ENCODE measurements at places on chromosomes 7 and 10.

DNA sequence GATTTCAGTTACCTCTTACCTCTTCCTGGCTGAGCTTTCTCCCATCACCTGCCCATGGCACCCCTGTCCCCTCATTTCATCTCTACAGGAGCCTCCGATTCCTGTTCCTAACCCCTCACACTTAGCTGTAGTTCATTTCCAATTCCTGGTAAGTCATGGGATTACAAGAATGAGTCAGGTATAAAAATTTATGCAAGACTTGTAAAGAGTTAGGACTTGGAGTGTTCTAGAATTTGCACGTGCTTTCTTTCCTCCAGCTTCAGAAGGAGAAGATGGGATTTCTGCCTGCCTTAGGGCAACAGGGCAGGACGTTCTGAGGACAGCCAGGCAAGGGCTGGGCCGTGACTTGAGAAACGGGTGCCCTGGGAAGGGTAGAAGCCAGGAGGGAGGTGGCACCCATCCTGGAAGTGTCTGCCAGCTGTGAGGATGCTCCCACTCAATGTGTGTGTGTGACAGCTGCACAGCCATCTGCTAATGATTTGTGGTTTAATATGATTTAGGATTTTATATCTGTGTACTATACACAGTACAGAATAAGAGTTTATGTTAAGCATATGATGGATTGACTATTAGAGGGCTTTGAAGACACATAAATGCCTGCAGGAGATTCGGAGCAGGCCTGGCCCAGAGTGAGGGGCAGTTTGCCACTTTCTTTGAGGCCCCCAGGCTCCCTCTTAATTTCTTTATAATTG, 81.5 kb upstream of the VIPR2 start:
- DNase-seq, result no peak

GRCh38 chr10:48996-49395, at the start of gene TUBB8:
TSS of gene TUBB8 (minus strand) at chr10:49296. CDS start at chr10:49238, 58 bp downstream.
- no peak for DNase-seq

DNA sequence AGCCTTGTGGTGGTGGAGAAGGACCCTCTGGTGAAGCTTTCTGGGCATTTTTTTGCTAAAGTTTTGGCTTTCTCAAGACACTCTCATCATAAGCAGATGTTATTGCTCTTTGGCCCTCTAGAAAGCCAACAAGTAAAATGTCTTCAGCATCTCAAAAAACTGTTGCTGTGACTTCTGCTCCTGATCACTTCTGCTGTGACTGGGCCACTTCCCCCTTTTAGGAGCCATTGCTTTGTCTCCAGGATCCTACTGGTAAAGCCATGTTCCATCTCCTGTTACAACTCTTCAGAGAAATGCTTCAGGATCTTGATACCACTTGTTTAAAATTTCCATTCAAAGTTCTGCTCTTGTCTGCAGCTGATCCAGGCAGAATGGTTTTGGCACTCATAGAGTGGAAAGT, 10.9 kb downstream of the PARP12 start:
- DNase-seq, result no peak

DNA sequence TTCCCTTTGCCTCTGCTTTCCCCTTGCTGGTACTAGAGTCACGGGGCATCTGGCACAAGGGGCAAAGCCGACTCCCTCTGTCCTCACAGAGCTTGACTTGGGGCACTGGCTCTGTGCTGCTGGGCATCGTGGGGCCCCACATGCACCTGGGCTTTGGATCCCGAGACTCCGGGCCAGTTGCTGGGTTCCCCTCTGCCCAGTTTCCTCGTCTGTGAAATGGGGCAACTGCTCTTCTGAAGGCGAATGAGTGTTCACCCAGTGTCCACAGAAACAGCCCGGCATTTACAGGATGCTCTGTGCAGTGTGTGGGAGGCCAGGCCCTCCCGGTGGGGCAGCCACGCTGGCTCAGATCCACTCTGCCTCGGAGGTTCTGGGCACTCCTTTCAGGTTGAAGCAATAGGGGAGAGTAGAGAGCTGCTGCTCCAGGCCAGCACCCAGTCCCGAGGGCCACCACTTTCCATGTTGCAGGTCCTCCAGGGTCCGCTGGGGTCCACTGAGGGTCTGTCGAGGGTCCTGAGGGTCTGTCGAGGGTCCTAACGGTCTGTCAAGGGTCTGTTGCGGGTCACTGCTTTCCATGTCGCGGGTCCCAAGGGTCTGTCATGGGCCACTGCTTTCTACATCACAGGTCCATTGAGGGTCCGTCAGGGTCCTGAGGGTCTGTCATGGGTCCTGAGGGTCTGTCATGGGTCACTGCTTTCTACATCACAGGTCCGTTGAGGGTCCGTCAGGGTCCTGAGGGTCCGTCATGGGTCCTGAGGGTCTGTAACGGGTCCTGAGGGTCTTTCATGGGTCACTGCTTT, 103.6 kb downstream of the VIPR2 start:
- no peak for DNase-seq

DNA sequence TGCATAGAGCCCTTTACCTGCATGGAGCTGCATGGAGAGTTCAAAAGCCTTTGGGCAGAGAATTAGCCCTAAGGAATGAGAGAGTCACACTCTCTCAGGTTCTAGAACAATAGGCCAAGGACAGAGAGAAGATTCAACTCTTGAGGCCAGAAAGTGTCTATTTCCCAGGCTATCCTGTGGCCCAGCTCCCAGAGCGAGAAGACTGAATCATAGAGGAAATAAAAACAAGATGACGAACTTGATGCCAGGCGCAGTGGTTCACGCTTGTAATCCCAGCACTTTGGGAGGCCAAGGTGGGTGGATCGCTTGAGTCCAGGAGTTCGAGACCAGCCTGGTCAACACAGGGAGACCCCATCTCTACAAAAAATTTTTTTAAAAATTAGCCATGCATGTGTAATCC, 18.3 kb upstream of the PODXL start:
- DNase-seq, result no peak

- no peak for DNase-seq
These were observed 18.1 kb downstream of the ADRB1 start for GRCh38 chr10:114061789-114062188.

DNA sequence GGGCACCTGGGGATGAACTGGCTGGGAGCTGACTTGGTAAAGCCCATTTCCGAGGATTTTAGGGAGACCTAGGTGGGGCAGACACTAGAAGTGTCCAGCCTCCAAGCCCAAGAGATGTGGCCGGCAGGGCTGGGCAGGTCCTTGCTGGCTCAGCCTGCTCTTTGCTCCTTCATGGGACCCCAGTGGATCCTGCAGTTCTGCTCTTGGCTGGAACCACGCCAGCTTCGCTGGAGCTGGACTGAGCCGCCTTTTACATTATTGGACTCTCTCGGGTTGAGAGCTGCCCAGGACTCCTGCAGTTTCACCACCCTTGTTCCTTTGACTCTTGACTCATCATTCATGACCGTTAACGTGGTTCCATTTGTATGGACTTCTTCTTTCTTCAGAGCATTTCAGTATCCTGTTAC, 5.7 kb downstream of the PPIF start:
- DNase-seq, result no peak

- no peak for DNase-seq
These were observed 48.6 kb downstream of the CAMK1D start for GRCh38 chr10:12397941-12398340.

GRCh38 chr10:131830446-131831130, 70.2 kb upstream of the PPP2R2D start:
- no peak for DNase-seq

DNA sequence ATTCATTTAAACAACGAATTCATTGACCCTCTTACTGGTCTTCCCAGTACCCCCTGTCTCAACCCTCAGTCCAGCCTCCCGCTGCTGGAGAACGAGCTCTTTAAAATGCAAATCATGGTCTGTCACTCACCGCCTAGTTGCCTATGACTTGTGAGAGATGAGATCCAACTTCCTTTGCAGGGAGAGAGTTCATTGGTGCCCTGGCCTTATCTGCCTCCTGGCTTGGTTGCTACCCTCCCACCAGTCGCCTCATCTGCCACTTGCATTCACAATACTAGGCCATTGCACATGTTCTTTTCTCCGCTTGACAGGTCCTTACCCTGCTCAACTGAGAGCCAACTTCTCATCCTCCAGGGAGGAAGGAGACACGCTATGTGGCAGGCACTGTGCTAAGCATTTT, 54.0 kb upstream of the MXI1 start:
- DNase-seq, result no peak

All from hematopoietic multipotent progenitor cell (in vitro differentiated cells).